ENCODE measurements at places on chromosomes 1 and 21. TPM values are rescaled to one million over a fixed set of nuclear protein-coding genes. Genes with fewer than 3 reads are reported as not detected.
A peak's percentile ranks its signal among the peaks of the same experiment; 100 is the strongest.

- no peak for DNase-seq
These were observed 13.0 kb upstream of the TMEM9 start for GRCh38 chr1:201167041-201167991.

Gene PTPN14
- 35.5 TPM for total RNA-seq

DNA sequence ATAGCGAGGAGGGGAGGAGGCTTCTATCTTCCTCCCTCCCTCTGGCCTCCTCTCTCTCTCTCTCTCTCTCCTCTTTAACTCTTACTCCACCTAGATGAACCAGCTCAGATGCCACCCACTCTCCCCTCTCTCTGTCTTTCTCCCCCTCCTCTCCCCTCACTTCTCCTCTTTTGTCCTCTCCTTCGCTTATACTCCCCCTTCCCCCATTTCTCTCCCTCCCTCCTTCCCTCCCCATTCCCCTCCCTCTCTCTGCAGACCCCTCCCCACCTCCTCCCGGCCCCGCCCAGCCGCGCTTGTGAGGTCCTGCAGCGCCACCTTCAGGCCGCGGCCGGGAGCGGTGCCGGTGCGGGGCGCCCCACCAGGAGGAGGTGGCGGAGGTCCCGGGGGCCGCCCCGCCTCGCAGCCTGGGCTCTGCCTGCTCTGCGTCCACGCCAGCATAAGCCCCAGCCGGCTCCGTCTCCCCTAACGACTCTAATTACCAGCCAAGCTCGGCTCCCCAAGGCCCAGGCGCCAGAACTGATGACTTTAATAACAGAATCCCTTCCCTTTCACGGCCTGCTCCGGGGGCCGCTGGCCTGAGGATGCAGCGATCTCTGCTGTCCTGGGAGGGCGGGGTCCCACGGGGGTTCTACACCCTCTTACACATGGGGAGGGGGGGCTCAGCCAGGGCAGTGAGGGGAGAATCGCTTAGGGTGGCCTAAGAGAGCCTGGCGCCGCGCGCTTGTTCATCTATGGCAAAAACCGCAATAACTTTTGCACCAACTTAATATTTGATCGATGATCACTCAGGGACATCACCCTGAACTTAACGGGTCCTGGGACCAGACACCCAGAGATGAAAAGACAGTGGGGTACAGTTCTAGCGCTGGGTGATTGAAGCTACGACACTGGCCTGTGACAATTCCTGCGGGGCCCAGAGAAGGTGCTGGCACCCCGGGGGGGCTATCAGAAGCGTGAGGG is 637.3 kb downstream of the MATN1 start:
- DNase-seq, result peak; percentile 71

Gene IPP
- total RNA-seq, result 11.9 TPM

Gene INTS7
- 5.6 TPM for total RNA-seq

DNA sequence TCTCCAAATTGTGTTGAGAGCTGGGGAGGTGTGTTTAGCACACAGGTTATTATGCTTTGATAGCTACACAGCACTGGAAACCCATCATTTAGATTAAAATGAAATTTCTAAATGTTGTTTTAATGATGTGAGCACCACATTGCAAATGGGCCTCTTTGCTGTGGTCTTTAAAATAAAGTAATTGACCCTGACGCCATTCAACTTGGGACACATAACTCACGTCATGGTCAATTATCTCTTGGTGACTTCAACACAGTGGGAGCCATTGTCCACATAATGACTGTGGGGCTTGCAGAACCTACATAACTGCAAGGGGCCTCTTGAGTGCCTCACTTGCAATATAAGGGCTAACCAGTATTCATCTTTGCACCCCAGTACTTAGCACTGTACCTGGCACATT is 280.4 kb downstream of the HLX start:
- no peak for DNase-seq
